ENCODE measurements at places on chromosomes 3 and 15.
A peak's percentile ranks its signal among the peaks of the same experiment; 100 is the strongest.

DNA sequence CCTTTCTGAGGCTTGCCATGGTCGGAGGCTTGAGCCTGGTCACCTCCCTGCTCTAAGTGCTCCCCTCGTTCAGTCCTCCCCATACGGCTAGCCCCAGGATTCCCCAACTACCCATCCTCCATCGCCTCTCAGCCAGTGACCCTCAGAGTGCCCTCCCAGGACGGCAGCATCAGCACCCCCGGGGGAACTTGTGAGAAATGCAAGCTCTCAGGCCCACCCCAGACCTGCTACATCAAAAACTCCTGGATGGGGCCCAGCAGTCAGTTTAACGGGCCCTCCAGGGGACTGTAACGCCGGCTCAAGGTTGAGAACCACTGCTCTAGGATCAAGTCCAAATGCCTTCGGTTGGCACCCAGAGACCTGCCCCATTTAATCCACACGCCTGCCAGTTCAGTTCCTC is 6.9 kb downstream of the ADAMTS17 start:
- no peak for DNase-seq

GRCh38 chr15:53331328-53332190 is 427.9 kb downstream of the WDR72 start:
- peak; percentile 41 for DNase-seq

DNA sequence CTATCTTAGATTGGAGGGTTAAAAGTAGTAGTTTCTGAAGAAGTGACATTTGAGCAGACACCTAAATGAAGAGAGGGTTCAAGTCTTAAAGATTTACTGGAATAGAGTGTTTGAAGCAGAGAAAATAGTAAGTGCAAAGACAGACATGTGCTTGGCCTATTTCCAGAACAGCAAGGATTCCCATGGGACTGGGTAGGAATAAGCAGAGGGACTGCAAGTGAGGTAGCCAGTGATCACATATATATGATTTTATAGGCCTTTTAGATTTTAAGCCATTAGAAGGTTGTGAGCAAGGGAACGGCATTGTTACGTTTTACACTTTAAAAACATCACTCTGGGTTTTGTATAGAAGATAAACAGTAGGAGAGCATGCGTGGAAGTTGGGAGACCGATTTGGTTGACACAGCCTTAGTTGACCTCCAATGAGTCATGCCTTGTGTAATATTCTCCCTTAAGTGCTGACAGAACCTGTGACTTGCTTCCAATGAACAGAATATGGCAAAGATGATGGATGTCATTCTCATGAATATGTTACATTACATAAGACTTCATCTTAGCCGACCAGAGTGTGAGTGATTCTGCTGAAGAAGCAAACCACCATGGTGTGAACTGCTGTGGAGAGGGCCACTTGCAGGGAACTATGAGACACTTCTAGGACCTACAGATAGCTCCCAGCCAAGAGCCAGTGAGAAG is 37.1 kb upstream of the SLC4A7 start:
- DNase-seq = no peak

DNA sequence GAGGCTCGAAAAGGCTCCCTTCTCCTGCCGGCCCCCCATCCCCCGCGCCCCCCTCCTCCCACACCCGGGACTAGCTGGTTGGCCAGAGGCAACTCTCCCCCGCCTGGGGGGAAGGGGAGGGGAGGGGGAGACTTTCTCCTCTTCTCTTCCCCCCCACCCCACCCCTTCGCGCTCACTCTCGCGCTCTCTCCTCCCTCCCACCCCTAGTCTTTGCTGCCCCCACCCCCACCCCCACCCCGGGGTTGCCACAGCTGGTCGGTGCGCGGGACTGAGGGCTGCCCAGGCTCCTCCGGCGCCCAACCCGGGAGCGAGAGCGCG is 710 bp downstream of the MECOM start:
- peak; percentile 30 for DNase-seq

DNA sequence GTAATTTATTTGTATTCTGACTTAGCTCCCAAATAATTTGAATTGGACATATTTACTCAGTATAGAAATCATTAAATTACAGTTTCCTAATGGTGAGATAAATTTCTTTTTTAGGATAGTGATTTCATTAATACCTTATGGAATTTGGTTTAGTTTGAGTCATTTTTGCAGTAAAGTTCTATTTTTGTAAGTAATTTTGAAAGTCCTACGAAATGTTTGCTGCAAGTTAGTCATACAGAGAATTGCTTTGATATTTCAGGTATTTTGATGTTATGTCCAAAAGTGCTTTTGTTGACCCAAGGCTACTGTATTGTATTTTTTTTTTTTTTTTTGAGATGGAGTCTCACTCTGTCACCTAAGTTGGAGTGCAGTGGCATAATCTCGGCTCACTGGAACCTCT is 41.7 kb downstream of the TCF12 start:
- DNase-seq = no peak

GRCh38 chr3:132679911-132680310 is 19.8 kb downstream of the UBA5 start:
- DNase-seq = no peak

DNA sequence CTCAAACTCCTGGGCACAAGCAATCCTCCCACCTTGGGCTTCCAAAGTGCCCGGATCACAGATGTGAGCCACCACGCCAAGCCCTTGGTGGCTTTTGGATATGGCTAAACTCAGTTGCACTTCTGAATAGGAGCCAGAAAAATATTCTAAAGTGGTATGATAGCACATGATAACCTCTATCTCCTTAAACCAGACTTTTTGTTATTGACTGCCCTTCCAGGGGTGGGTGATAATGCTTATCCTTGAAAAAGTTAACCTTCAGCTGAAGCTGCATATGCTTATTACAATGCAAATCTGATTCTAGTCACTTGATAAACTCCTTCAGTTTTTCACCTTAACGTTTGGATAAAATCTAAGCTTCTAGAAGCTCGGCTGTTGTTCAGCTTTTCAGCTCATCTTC is 6.3 kb downstream of the CCNB2 start:
- no peak for DNase-seq

- no peak for DNase-seq
These were observed 20.0 kb downstream of the MASP1 start for GRCh38 chr3:187271582-187271981.

DNA sequence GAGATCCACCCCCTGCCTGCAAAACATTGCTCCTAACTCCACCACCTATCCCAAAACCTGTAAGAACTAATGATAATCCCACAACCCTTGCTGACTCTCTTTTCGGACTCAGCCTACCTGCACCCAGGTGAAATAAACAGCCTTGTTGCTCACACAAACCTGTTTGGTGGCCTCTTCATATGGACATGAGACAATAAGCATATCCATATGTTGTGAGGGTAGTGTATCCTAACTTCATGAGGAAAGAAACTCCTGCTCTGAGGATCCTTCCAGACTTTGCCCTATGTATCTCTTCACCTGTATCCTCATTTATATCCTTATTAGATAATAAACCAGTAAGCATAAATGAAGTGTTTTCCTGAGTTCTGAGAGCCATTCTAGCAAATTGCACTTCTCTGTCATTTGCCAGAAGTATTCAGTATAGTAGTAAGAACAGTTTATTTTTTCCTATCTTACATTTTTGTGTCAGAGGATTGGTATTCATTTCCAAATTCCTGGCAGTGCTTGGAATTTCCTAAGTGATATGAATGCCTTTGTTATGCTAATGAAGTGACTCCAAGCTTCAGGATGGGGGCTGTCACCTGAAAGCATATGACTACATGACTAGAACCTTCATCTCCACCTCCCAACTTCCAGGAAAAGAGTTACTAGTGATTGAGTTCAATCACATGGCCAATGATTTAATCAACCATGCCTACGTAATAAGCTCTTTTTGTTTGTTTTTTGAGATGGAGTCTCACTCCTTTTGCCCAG is 30.2 kb downstream of the TTBK2 start:
- no peak for DNase-seq

- DNase-seq = no peak
These were observed 342.2 kb downstream of the GBE1 start for GRCh38 chr3:81419228-81419627.

GRCh38 chr3:60086811-60087210 is 1037.0 kb upstream of the CFAP20DC start:
- no peak for DNase-seq

DNA sequence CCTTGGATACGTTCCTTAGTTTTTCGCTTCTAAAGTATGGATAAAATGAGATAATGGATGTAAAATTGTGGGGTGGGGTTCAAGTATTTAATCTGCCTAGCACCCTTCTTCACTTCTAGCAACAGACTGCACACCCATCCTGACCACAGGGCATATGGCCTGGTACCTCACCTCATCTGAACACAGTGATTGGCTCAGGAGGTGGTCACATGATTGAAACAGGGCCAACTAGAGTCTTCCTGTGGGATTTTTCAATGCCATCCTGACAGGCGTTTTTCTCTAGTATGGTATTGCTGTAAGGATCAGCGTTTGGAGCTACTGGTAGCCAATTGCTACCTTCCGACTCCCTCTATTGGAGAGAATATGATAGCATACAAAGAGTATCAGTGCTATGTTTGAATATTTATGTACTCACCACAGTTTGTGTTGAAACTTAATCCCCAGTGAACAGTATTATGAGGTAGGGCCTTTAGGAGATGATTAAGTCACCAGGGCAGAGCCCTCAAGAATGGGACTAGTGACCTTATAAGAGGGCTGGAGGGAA is 172.2 kb downstream of the PPM1L start:
- no peak for DNase-seq

GRCh38 chr15:68635141-68635540 is 56.3 kb downstream of the CORO2B start:
- no peak for DNase-seq

- no peak for DNase-seq
These were observed 48.5 kb downstream of the IQSEC1 start for GRCh38 chr3:13024765-13025065.

GRCh38 chr3:149575961-149576564 is 81.8 kb downstream of the WWTR1 start:
- DNase-seq = no peak

DNA sequence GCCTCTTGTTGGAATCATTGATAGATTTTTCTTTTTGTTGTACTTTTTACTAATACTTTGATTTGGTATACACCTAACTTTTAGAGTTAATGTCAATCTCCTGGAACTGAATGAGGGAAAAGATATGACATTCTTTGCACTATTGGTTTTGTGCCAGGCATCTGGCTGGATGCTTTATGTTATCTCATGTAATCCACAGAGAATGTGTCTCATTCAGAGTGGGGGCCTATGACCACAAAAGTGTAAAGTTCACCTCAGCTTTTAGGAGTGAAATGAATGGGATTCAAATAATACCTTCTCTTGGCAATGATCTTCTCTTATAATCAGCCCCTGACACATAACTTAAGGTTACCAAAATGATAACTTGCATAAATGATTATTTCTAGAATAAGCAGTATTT is 329.1 kb upstream of the ROPN1 start:
- no peak for DNase-seq

- no peak for DNase-seq
These were observed 1.6 kb upstream of the SIN3A start for GRCh38 chr15:75452865-75453702.

DNA sequence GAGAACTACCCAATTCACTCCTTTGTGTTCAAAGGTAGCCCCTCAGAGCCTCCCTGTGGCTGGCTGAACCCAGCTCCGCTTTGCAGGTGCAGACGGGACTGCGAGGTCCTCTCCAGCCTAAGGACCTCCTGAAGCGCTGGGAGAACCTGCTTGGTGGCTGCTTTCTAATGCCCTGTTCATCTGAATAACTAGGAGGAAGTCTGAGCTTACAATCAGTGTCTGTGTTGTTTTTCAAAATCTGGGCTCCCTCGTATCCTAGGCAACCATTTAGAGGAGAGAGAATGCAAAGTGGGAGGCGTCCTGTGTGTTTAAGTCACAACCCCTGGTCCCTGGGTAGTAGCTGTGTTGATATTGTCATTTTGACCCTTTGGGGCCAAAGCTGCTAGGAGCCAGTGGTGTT is 99.9 kb downstream of the GABRG3 start:
- peak; percentile 9 for DNase-seq

GRCh38 chr3:146279013-146279412 is 28.1 kb upstream of the PLSCR4 start:
- DNase-seq = no peak

DNA sequence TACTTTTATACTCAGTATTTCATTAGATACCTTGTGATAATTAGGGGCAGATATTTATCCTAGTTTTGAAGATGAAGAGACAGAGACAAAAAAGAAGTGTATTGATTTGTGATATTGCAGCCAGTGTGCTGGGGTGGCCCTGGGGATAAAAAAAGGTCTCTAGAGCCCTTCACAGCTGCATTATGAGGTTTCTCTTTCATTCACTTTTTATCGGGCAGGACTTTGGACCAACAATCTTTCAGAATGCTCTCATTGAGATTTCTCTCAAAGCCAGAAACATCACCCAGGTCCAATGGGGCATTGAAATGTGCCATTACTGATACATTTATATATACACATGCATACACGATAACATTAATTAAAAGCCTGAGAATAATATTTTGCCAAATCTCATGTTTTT is 20.5 kb upstream of the SELENOT start:
- DNase-seq = no peak

GRCh38 chr3:138113326-138113725 is 2.1 kb downstream of the DZIP1L start:
- DNase-seq = peak; percentile 14

GRCh38 chr3:48408823-48409281 is 21.0 kb downstream of the PLXNB1 start:
- no peak for DNase-seq

GRCh38 chr15:69587723-69588426 is 135.3 kb downstream of the RPLP1 start:
- no peak for DNase-seq

- no peak for DNase-seq
These were observed 38.0 kb upstream of the ACAN start for GRCh38 chr15:88765212-88765611.

DNA sequence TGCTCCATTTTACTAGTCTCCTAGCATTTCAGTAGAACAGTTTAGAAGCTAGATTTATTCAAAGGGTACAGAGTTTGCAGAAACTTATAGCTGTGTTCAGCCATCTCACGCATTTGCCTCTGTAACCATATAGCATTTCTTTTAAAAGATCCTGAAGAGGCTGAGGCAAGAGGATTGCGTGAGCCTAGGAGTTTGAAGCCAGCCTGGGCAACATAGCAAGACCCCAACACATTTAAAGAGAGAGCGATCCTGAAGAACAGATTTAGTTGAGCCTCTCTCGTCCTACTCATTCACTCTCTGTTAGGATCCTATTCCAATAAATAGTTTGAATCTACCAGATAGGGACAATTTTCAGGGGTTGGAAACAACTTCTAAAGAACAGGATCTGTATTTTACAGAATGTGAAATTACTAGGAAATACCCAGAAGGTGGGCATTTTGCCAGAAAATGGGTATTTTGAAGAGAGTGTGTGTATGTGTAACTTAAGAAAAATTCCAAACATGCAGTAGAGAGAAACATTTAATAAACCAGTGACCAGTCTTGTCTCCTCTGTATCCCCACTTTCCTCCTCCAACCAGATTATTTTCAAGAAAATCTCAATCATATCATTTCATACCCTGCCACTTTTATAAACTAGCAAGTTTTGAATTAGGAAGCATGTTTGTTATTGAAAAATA is 4.5 kb downstream of the EIF3J start:
- no peak for DNase-seq

GRCh38 chr3:73452729-73453128 is 172.0 kb downstream of the PDZRN3 start:
- DNase-seq = no peak

GRCh38 chr3:117928836-117929235 is 1105.8 kb downstream of the IGSF11 start:
- DNase-seq = no peak

Data from NCI-H1417 treated with DMSO at 0.1 percent for 48 hours (cell line).